ENCODE measurements at places on chromosomes 6 and 20.

- no peak for DNase-seq
These were observed 231.0 kb upstream of the GMDS start for GRCh38 chr6:2476376-2476775.

- DNase-seq: no peak
These were observed 4.8 kb upstream of the BCAS4 start for GRCh38 chr20:50789968-50790650.

DNA sequence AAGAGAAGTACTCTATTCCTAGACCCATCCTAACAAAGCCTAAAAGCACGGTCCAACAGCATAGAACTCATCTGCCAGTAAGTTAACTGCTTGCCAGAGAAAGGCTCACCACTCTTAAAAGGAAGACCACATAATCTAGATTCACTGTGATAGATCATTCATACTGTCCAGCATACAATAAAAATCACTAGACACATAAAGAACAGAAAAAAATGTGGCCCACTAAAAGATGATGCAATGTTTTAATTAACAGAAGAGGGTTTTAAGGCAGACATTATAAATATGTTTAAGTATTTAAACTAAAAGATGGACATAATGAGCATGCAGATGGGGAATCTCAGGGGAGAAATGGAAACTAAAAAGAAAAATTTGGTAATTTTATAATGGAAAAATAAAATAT lies 157.5 kb upstream of the CDH4 start:
- no peak for DNase-seq

DNA sequence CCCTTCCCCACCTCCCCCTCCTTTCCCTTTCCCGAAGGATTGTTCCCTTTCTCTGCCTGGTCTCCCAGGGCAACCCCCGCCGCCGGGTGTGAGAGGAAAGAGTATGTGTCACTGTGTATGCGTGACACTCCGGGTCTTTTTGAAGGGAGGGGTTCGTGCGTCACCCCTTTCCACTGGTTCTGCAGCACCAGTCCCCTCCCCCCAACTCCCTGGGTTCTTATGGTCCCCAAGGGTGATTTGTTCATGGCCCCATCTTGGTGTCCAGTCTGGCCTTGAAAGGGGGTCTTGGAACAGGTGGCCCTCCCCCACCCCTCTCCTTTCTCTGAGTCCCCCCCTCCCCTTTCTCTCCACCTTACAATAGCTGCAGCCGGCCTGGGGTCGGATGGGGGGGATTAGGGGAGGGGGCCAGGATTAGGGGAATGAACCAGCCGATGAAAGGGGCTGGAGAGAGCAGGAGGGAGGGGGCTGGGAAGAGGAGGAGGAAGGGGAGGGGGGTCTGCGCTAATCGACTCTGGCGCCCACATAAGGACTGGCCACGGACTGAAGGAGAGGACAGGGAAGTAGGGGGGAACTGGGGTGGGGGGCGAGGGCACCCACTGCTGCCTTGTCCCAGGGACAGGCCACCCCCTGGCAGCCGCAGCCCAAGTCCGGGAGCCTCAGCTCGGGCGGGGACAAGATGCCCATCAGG lies 1.3 kb upstream of the RING1 start:
- DNase-seq: no peak

DNA sequence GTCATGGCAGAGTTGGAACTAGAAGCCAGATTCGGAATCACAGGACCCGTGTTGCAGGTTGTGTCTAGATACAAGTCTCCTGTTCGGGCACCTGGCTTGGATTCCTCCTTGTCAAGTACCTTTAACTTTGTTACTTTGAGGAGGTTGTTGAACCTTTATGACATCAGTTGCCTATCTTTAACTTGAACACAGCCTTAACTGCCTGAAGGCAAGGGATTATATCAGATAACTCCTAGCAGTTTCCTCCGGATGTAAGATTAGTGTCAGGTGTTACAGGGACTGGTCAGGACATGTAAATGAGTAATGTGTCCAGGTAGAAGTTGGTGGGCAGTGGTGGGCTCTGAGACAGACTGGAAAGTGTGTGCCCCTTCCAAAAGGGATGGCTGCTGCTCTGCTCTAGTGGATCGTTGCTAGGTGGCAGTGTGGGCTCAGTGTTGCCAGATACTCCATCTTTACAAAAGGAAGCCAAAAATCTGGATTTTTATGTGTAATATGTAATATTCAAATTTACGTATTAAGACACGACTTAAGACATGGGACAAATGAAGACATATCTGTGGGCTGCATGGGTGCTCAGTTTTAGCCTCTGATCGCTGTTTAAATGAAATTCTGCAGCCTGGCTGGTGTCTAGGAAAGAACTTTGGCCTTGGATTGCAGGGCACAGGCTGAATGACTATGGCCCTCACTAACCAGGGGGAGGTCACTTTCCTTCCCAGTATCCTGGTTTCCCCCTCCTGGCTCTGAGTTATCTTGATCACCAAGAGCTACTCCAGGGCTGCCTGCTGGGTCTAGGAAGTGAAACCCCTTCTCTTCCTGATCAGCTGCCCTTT lies 27.1 kb downstream of the CHMP4B start:
- no peak for DNase-seq

DNA sequence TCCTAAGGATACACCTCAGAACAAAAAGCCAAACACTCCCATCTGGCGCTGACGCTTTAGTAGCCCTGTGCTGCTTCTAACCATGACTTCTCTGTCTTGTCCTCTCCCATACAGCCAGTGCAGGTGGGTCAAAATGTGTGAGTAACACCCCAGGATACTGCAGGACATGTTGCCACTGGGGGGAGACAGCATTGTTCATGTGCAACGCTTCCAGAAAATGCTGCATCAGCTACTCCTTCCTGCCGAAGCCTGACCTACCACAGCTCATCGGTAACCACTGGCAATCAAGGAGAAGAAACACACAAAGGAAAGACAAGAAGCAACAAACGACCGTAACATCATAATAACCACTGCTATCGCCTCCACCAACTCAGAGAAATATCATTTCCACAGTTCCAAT lies 1.4 kb downstream of the DEFB132 start:
- DNase-seq: no peak

GRCh38 chr6:163175301-163175700 lies 239.2 kb upstream of the QKI start:
- DNase-seq: no peak

GRCh38 chr6:16697437-16698161 lies 63.7 kb downstream of the ATXN1 start:
- DNase-seq: no peak

- DNase-seq: no peak
These were observed 52.4 kb upstream of the TRIM26 start for GRCh38 chr6:30265594-30265993.

DNA sequence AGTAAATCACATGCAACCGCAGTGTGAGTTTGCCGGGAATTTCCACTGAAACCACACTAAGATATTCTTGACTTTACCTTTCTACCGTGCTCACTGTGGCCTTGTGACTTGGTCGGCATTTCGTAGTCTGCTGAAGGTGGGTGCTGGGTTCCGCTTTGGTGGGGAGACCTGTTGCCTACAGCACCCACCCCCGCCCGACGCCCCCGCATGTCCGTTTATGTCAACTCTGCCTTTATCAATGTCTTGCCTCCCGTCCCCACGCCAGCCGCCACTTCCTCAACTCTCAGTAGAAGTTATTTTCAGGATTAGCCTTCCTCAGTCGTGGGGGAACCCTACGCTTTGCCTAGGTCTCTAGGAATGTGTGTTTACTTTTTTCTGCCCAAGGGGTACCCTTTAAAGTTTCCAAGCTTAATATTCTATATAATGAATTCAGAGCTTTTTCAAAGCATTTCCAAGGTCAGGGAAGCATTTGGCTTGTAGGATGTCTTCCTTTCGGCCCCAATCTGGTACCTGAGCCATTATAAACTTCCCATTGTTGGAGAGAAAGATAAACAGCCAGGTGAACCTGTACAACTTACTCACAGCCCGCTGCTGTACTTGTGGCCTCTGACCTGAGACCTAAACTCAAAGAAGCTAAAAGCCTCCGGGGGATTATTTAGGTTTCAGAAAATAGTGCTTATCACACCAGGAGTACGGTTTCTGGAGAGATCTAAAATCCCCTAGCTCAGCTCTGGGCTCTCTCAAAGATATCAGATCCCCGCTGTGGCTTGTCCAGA lies 54.2 kb downstream of the TBC1D7 start:
- DNase-seq: peak; percentile 70

DNA sequence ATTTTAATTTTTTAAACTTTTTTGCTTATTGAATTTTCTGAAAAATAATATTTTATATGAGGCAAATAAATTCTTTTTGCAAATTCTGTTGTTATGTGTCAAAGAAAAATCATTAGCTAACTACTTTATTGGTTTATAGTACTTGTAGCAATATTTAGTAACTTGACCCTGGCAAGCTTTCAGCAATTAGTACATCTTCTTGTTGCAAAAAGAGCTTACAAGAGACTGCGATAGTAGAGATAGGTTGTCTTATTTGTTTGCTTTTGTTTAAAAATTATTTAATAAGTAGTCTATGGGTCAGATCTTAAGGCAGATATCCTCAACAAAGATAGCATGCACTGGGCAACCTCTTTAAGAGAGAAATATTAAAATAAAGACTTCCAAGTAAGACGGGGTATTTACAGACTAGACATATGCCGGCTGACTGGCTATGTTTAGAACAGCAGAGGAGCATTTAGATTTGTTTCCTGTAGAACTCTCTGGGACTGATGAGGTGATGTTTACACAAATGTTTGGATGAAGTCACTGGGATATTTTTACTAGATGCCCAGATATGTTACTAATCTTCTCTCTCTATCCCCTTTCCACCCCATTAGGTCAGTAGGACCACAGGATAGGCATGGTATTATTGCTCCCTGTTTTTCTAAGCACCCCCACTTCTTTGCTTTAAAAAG lies 25.0 kb downstream of the VGLL2 start:
- DNase-seq: no peak

- no peak for DNase-seq
These were observed 146.6 kb upstream of the LAMP5 start for GRCh38 chr20:9367746-9368145.

DNA sequence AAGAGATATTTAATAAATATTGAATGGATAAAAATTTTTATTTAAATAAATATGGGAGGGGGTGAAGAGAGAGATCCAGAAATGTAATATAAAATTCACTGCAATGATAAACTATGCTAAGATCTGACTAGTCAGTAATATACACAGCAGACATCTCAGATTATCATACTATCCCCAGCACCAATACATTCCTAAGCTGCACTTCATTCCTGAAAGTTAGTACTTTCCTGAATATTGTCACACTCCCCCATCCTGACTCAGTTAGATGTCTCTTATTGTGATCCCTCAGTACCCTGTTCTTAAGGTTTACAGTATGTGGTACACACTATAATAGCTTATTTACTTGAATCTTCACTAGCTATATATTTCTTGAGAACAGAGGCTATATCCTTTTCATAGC lies 88.3 kb upstream of the KCNQ5 start:
- DNase-seq: no peak

DNA sequence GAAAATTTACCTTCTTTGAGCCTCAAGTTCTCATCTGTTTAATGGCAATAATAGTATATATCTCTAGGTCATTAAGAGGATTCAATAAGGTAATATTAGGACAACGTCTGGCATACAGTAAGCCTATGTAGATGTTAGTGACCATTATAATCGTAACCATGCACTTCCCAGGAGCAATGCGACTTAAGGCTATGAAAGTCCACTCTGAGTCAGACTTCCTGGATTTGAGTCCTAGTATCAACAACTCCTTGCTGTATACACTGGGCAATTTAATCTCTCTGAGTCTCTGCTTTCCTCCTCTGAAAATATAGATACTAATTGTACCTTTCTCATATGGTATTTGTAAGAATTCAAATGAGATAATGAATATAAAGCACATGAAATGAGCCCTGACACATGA lies 168.1 kb upstream of the HDDC2 start:
- DNase-seq: no peak

DNA sequence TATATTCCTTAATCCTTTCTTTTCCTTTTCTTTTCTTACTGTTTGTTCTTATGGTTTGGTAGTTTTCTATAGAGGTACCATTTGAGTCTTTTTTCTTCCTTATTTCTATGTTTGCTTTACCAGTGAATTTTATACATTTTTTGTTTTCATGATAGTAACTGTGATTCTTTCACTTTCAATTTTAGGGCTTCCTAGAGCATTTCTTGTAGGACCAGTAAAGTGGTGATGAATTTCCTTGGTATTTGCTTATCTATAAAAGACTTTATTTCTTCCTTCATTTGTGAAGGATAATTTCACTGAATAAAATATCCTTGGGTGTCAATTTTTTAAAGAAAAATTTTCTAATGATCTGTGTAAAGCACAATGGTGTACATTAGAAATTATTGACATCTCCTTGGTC lies 637.4 kb downstream of the CD109 start:
- DNase-seq: no peak

DNA sequence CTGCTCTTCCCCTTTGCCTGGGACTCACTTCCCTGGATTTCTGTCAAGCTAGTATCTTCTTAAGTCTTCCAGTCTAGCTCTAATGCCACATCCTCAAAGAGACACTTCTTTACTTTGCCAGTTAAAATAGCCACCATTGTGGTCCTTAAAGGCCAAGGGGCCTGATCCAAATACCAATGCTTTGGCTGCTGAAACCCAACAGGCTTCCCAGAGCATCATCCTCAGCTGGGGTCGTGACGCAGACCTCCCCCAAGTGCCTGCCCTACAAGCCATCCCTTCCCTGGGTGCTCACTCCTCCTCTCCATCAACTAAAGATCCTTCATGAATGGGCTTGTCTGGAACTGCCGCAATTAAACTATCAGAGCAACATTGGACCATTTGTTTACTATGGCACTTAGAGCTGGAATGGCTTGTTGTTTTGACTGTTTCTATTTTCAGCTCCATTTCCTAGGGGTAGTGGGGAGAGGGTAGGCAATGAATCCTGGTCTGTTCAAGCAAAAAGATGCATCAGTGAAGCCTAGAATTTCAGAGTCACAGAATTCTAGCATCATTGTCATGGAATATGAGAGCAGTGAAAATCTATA lies 79.6 kb upstream of the SIRPA start:
- no peak for DNase-seq

DNA sequence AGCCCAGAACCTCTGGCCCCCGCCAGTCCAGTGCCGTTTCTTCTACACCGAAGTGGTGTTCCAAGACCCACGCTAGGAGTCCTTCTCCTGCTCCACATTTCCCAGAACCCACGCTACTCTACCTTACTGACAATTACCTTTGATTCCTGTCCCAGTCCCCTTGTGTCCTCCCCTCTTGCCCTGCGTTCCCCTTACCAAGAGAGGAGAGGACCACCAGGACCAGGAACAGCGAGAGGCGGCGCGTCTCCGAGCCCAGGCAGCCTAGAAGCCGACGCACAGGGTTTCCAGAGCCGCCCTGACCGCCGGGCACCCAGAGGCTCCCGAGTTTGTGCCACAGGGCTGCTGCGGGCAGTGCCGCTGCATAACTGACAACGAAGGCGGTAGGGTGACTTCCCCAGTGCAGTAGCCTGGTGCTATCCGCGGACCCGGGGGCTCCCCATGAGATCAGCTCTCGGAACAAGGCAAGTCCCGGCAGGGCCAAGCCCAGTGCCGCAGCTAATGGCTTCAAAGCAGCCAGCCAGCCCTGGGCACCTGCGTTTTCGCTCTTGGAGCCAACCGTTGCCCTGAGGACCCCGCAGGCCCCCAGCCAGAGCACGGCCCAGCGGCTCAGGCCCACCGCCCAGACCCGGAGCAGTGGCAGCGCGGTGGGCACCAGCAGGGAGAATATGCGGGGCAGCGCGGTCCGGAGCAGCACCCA lies 512 bp downstream of the TAP1 start:
- peak; percentile 65 for DNase-seq

Measured in stimulated activated CD4-positive, alpha-beta T cell treated with anti-CD3 and anti-CD28 coated beads, Interleukin-4, amount 100 ng/mL, for 1 hour (primary cell).